NCI-H526 treated with DMSO at 0.1 percent for 48 hours (cell line): ENCODE measurements at places on chromosomes 2 and 18.
A peak's percentile ranks its signal among the peaks of the same experiment; 100 is the strongest.

GRCh38 chr2:160207804-160208654 is 8.0 kb upstream of the ITGB6 start:
- no peak for DNase-seq

- DNase-seq, result no peak
Observed at GRCh38 chr2:144382849-144383248, 137.1 kb downstream of the ZEB2 start.

DNA sequence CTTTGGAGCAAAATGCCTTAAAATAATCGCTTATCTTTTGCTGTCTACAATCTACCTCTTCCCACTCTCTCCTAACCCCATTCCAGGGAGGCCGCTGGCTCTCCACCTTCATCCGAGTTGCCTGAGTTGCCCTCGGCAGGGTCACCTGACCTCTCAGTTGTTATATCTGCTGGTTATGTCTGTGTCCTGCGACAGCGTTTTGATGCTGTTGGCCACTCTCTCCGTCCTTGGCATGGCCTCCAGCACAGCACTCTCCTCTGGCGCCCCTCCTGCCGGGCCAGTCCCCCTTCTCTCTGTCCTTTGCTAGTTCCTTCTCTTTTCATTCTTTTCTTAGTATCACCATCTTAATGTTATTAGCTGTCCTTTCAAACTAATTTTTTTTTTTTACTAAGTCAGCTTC is 41.6 kb downstream of the TRAF3IP1 start:
- DNase-seq, result no peak

DNA sequence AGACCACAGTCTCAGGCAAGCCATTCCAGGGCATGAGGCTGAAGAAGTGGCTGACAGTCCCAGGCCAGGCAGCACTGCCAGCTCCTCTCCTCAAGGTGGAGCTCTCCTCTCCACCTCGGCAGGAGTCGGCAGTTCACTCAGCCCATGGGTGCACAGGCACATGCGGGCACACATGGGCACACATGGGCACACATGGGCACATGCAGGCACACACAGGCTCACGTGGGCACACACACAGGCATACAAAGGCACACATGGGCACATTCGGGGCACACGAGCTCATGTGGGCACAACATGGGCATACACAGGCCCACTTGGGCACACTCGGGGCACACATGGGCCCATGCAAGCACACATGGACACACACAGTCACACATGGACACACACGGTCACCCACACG is 65.3 kb upstream of the TAF1B start:
- DNase-seq, result no peak

DNA sequence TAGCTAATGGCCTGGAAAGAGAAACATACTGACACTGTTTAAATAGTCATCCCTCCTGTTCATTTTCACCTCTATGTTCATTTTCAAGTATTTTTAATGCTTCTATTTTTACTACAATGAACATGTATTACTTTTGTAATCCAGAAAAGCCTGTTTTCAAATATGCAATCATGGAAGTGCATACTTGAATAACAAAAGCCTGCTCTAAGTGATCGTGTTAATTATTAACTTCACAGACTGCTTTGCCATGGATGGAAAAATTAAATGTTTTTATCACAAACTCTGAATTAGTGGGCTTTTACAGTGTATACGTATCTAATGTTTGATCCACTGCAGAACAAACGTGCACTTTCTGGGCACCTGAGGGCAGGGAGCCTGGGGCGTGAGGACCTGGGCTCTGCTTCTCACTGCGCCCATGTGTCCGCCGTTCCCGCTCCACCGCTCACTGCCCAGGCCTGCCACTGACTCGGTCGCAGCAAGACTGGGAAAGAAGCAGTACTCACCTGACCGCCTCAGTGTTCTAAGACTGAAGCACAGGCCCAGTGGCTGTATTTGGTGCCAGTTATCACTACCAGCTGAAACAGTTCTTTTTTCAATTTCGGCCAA is 80.6 kb downstream of the UXS1 start:
- peak; percentile 48 for DNase-seq

GRCh38 chr2:222796413-222797103 is 64.3 kb upstream of the ACSL3 start:
- DNase-seq, result no peak

DNA sequence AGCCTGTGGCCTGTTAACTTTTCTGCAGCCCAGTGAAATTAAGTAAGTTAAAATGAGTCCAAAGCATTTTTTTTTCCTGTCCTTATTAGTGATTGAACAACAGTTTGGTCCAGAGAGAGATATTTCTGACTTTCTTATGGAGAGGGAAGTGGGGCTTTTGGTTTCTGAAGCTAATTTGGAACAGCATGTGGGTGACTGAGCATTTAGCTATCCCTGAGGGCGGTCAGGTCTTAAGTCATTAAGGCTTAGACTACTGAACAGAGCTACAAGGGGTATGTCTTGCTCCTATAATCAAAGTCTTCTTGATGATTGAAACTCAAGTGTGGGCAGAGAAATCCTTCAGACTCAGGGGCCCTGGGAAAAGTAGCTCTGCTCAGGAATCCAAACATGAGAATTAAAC is 14.0 kb downstream of the ARHGAP25 start:
- DNase-seq, result no peak

DNA sequence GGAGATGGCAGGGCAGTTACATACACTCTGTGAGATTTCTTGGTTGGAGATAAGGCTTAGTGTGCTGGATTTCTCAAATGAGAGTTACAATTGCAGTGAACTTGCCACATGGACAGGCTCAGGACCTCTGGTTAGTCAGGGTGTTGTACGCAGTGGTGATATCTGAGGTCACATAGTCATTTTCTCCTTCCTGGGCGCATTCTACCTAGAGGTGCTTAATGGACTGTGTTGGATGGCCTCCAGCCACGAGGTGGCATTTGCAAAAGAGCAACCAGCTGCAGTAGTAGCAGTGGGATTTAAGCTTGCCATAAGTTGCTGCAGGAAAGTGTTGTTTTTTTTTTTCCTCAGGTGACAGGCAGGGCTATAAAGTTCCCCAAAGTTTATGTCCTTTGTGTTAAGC is 173.8 kb upstream of the TMEM200C start:
- no peak for DNase-seq

- DNase-seq, result no peak
Observed at GRCh38 chr2:161033059-161033660, 127.1 kb upstream of the TANK start.

DNA sequence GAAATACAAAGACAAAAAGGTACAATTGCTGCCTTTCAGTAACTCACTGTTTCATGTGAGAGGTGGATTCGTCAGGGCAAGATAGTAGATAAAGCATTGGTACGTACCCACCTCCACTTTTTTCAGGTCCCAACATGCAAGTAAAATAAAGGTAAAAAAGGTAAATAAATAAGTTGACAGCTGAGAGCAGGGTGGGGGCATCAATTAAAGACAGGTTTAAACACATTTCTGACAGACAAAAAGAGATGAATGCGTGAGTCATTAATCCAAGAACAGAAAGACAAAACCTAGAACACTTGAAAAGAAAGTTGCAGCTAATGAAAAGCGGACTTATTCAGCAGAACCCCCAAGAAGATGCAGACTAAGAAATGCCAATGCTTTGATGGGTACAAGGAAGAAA is 979.6 kb upstream of the CDH2 start:
- DNase-seq, result no peak

DNA sequence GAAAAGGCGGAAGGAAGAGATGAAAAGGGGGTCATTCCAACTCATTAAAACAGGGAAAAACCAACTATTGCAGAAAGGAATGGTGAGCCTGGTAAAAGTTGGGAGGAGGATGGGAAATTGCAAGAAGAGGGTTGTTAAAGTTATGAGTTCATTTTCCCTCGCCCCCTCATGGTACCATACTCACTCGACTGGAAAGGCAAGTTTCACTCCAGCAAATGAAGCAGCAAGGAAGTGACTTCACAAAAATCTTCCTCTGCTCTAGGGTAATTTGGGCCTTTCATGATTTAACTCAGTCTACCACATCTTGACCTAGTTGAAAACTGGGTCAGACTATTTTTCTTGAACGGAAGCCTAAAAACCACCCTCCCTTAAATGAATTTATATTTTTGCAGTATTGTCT is 22.8 kb upstream of the DAW1 start:
- no peak for DNase-seq
